GOT3 (cell line): ENCODE measurements at places on chromosomes 6 and 20.
A peak's percentile ranks its signal among the peaks of the same experiment; 100 is the strongest.

DNA sequence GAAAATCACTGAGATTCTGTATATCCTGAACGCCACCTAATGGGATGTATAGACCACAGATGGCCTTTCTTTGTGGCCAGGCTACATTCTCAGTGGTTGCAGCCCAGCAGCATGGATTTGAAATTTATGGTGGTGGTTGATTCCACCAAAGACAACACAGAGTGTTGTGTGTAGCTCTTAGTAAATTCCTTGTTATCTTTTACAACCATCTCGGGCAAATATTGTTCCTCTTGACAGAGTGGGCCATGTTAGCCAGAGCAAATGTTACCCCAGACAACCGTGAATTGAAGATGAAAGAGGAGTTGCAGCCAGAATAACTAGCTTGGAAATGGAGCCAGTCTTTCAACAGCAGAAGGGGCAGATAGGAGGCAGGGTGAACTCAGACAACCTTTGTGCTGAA, 39.5 kb downstream of the SLC24A3 start:
- no peak for DNase-seq

- DNase-seq: no peak
These were observed 797 bp upstream of the GNRH2 start for GRCh38 chr20:3042625-3043024.

- no peak for DNase-seq
These were observed 3.5 kb downstream of the SCAF8 start for GRCh38 chr6:154736618-154737259.

- DNase-seq: no peak
These were observed 29.5 kb upstream of the ARID1B start for GRCh38 chr6:156747715-156748114.

DNA sequence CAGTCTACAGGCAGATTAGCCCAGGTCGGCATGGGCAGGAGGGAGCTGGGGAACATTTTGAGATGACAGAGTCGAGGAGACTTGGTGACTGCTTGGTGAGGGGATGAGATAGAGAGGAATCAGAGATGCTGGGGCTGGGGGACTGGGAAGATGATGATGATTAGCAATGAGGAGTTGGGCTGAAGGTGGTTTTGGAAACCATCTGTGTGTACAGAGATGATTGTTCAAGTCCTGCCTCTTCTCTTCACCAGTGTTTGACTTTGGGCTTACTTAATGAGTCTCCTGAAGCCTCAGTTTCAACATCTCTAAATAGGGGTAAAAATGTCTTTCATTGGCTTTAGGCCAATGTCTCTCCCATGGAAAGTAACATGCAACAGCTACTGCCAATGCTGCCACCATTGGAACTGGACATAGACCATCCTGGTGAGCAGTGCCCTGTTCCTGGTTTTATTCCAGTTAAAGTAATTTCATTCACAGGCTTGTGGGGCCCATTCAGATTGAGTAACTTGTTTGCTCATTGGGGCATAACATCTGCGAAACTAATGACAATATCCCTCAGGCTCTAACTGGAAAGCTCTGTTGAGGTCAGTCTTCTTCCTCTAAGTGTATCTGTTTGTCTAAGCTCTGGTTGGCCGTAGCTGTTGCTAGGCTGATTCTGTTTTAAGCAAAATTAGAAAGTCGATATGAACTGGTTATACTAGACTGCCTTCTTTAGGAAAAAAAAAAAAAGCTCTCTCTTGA, 99.1 kb downstream of the ARMC2 start:
- DNase-seq: no peak

GRCh38 chr20:31440012-31440659, at the start of gene DEFB123:
DEFB123 (plus strand) TSS chr20:31440632; CDS start chr20:31440699, 67 bp downstream.
- no peak for DNase-seq

GRCh38 chr6:81774542-81774941, 22.1 kb upstream of the TENT5A start:
- DNase-seq: no peak

DNA sequence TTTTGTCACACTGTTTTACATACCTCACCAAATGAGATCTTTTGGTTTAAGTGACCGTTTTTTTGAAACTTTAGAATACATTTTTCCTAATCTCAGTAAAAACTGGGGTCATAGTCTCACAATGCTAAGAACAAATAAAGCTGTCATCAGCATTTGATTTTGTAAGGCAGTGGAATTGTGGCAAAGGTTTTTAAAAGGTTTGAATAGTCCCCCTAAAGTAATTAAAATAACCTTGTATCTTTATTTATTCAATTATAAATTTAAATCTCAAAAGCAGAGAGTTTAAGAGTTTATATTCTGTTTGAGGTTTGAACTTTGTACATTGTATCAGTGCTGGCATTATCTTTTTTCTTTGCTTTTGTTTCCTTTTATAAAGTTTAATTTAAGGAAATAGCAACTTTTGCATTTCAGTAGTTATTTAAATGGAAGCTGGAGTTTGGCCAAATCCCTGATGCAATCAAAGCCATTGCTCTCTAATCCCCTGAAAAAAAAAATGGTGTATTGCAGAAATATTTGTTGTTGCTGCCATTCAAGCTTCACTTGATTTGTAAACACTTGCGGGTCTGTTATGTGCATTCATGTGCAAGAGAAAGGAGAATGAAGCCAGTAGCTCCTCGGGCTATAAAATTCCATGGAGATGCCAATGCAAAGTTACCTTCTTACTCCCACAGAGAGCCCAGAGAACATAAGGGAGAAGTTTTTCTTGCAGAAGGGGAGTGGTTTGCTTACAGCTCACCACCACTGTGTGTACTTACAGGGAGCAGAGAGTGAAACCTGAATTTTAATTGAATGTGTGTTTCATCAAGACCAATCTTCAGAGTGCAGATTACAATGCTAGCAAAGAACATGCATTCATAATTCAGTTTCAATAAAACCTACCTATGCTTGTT, 391.8 kb downstream of the ARHGAP18 start:
- no peak for DNase-seq

DNA sequence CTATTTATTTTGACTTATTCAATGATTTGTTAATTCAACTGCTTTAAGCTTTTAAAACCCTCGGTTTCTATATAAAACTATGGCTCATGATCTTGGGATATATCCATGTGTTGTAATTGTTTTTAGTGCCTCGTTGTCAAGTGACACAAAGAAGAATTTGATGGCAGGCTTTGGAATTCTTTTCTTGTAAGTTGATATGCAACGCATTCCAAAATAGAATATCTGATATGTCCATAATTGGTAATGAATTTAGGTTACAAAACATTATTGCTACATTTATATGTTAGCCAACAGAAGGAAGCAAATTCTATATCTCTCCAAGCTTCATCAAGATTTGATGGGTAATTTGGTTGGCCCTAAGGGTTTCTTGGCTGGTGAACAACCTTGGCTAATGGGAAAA, 220.4 kb upstream of the RIMS1 start:
- DNase-seq: no peak

DNA sequence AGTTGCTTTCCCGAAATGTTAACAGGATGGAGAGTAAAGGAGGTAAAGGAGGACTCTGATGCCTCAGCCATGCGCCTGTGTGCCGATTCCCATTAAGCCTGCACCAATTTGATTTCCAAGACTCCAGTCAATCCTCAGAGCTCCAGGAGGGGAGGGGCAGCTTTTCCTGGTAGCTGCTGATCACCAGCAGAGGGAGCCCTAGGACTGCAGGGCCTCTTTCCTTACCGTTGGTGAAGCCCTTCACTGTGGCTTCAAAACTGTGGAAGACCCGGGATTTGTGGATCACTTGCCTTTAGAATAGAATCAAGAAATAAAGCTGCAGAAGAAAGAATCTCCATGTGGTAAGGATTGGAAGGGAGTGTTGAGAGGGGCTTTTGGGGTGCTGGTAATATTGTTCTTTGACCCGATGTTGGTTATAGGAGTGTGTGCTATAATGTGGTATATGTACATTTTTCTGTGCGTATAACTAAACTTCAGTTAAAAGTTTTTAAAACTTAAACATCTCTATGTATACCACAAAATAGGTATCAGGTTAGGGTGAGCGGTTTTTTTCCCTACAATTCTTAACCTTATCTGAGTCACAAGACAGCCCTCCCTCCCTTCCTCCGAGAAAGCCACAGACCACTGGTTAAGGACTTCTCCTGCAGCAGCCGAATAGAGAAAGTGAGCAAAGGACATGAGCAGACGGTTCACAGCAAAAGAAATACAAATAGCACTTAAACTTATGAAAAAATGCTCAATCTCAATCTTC, 6.9 kb upstream of the OSER1 start:
- peak; percentile 59 for DNase-seq

DNA sequence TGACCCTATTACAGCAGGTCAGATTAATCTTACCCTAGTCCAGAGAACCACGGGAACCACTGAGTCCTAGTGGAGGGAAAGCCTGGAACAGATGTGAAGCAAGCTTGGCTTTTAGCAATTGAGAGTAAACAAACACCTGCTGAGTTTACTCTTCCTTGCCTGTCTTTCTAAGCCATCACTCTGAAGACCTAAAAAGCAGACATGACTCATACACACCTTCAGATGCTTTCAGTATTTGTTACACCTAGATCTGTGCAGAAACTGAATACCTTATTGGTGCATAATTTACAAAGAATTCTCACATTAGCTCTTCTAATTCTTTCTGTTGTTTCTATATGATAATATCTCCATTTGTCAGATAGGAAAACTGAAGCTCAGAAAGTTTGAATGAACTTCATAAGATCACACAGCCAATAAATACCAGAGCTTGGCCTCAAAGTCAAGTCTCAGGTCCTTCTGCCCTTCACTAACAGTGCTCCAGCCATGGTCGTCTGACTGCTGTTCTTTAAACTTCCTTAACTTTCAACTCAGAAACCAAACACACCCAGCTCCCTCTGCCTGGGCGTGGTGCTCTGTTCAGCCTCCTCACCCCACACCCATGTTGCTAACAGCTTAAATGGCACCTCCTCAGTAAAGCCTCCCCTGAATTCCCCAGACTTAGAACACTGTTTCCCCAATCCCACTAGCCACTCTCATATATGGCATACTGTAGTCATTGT, 8.6 kb upstream of the GABBR1 start:
- DNase-seq: no peak

- no peak for DNase-seq
These were observed 23.0 kb upstream of the SLC22A7 start for GRCh38 chr6:43274916-43275597.

DNA sequence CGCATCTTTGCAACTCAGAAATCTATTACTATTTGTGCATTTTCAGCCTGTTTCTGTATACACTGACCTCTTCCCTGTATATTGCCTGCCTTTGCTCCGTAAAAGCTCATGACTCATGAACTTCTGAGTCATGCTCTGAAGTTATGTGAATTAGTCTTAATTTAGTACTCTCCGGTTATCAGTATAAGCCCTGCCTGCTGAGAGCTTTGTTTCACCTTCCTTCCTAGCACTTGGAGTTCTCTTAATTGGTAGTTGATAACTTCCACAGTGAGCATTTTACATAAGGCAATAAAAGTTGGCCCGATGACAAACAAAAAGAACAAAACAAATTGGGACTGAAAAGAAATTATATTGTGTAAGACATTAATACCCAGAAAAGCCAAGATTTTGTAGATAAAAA, 231.4 kb downstream of the GJA1 start:
- no peak for DNase-seq

DNA sequence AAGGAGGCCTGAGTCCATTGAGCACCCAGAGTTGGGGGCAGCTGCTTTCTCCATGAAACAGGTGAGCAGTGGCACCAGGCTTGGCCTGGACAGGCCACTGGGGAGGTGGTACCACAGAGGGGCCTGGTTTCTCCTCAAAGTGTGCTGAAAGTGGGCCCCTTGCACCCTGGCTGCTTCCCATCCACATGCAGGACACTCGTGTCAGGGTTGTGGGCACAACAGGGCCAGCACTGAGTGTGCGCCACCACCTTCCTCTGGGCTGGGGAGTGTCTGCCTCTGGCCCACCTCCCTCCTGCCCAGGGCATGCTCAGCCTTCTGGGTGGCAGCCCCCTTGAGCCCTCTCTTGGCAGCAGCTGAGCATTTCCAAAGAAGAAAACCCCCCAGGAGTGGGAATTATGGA, 5.2 kb upstream of the SLC22A1 start:
- no peak for DNase-seq

DNA sequence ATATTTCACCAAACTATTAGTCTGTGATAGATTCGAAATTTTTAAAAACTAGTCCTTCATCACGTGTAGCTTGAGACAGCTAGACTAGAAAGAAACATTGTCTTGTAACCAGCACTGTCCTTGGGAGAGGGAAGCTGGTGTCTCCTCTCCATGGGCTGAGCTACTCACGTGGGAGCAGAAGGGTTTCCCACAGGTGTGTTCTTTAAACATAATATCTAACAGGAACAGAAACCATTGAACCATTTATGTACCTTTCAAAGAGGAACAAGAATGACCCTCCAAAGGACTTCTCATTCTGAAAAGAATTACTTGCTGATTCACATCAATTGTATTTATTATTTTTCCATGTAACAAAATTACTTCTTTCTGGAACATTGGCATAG, 72.4 kb upstream of the SYNJ2 start:
- no peak for DNase-seq

DNA sequence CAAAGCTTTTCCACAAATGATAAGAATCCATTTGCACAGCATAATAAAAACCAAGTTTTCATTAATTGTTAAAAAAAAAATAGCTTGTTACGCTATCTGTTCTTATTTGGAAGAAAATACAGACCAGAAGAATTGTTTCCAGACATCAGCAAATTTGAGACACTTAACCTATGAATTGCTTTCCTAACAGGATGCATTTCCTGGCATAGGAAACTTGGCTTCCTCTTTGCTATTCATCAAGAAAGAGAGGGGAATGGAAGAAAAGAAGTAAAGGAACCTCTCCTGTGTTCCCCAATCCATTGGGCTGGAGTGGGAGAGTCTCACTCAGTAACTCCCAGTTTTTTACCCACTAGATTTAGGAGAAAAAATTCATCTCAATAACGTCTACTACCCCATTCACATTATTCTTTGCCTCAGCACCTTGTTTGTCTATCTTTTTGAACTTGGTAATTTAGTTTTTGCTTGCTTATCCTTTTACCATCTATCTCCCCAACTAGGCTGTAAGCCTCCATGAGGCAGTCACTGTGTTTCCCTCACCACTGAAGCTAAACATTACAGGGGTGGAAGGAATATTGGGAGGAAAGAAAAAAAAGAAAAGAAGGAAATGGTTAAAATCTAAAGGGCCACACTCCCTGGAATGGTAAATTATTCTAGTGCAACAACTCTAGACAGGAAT, 150.3 kb downstream of the COL21A1 start:
- DNase-seq: no peak

- DNase-seq: no peak
These were observed 571 bp downstream of the ITCH start for GRCh38 chr20:34363465-34364222.

- no peak for DNase-seq
These were observed 310.2 kb downstream of the TSHZ2 start for GRCh38 chr20:53282217-53282955.

DNA sequence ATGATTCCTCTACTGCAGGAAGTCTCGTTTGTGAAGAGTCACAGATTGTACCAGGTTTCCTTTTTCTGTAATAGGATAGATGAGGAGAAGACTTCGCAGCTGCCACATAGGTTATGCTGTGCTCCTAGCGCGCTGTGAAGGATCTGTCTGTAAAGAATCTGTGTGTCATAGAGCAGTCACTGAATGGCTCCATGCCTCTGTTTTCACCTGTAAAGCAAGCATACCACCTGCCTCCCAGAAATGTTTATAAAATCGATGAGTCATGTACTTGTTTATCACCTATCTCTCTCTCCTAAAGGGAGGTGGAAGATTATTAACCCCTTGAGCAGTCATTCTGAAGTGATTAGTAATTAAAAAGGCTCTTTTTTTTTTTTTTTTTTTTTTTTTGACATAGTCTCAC, 86.6 kb downstream of the TFAP2B start:
- DNase-seq: no peak

GRCh38 chr20:63381781-63382431, 20.8 kb upstream of the CHRNA4 start:
- DNase-seq: no peak
